ENCODE measurements at places on chromosomes 2 and 18.

DNA sequence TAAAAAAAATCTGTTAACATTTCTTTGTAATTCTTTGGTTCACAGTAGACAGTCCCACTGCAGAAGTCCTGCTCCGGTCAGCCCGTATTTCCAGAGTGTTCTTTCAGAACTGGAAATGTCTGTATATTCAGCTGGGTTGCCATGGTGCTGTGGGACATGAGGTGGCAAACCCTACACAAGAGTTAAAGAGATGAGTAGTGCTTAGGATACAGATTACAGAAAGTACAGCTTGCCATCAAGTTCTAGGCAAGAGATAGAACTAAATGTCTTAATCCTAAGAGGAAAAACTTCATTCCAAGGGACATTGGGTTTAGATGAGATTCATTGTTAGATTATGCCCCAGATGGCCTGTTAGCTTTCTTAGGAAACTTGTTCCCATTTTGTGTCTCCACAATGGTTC, 60.1 kb downstream of the FMNL2 start:
- DNase-seq, result no peak

- peak; percentile 28 for DNase-seq
Observed at GRCh38 chr2:110157153-110157793, 41.7 kb upstream of the MALL start.

GRCh38 chr2:119680457-119681202, 1.6 kb downstream of the TMEM177 start:
- no peak for DNase-seq

- no peak for DNase-seq
Observed at GRCh38 chr2:195411219-195411687, 245.8 kb upstream of the SLC39A10 start.

GRCh38 chr2:159317392-159318088, 31.0 kb upstream of the WDSUB1 start:
- DNase-seq, result no peak

- DNase-seq, result peak; percentile 63
Observed at GRCh38 chr2:66577321-66578053, 142.6 kb downstream of the MEIS1 start.

DNA sequence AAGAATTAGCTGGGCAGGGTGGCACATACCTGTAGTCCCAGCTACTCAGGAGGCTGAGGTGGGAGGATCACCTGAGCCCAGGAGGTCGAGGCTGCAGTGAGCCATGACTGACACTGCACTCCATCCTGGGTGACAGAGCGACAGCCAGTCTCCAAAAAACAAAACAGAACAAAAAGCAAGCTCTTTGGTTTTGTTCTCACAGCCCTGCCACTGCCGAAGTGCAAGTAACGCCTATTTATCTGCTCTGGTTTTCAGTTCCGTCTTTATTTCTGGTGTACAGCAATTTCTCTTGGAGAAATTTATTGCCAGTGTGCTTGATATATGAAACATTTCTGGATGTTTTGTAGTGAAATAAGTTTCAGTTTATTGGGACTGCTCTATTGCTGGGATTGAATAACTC, 61.9 kb downstream of the RAB10 start:
- no peak for DNase-seq
